ENCODE measurements at places on chromosomes 7 and 10.

DNA sequence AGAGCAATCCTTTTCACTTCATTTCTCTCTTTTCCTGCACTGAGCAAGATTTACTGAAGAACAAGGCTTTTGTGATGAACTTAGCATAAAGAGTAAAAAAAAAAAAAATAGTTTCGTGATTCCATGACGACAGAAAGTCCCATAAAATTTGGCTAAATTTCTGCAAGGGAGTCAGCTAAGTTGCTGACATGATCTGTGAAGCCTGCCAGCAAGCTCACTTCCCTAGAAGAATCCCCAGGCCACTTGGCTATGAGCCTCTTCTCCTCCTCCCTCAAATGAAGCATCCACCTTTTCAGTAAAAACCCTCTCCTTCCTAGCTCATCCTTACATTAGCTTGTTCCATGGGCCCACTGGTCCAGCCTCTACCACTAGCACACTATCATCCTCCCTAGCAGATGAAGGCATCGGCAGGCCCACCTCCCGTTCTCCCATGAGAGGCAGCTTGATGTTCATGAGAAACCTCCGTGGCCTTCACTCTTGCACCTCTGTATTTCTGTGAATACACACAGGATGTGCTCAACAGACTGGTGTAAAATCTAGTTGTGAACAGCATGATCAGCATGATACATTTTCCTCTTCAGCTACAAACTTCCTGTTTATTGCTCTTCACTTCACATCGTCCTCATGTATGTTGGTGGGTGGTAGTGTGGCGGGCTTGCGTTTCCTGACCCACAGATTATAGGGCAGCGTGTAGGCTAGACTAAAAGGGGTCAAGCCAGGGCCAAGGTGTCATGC is 30.9 kb downstream of the GIMAP8 start:
- DNase-seq, result no peak

DNA sequence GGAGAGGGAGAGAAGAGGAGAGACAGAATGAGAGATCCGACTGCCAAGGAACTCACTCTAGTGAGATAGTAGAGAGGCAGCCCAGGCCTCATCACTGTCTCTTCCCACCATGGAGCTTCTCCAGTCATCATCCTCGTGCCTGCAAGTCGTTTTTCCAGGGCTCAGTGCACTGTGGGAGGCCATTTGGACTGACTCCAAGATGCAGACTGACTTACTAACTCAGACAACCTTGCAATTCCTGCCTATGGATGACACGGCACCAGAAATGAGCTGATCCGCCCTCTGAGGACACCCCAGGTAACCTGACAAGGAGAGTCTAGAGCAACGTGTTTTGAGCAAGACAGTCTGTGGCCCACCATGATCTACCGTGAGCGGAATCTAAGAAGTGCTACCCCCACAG is 154.9 kb downstream of the GLI3 start:
- DNase-seq, result peak; percentile 63

- peak; percentile 50 for DNase-seq
Observed at GRCh38 chr7:54802841-54803240, 43.8 kb upstream of the SEC61G start.

GRCh38 chr10:98684019-98684899 is 237.5 kb upstream of the HPS1 start:
- DNase-seq, result no peak

- DNase-seq, result no peak
Observed at GRCh38 chr10:49408519-49409306, 12.8 kb upstream of the DRGX start.

DNA sequence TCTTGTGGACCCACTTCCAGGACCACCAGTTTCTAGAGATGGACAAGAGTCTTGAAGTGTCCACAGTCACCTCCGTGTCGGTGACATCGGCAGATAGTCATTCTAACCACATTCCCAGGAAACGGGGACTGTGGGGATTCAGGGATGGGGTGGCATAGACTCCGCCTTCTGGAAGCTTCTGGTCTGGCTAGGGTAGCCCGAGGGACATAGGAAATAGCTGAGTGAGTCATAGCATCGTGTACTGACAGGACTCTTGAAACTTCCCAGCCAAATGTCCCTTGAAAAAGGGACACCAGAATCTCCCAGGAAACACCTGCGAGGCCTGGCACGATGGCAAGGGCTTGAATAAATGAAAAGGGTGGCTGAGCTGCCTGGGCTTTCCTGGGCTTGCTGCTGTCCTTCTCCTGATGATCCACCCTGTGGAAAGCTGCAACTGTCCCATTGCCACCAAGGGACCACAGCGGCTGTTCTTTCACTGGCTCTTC is 84.1 kb upstream of the LRRC4 start:
- DNase-seq, result peak; percentile 52

DNA sequence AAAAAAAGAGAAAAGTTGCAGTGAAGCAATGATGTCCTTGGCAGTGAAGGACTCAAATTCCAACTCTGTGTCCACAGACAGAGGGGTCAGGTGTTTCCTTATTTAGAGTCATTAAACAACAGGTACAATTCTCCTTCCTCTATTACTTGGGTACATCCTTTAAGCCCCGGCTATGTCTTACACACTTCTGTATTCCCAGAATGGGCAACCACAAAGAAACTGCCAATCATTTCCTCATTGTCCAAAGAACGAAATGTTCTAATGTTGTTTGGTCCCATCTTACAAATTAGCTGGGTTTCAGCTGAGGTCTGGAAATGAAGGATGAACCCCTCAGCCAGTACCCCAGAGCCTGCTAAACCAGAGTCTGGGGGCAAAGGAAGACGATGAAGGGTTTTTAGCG is 59.5 kb downstream of the GRB10 start:
- no peak for DNase-seq

DNA sequence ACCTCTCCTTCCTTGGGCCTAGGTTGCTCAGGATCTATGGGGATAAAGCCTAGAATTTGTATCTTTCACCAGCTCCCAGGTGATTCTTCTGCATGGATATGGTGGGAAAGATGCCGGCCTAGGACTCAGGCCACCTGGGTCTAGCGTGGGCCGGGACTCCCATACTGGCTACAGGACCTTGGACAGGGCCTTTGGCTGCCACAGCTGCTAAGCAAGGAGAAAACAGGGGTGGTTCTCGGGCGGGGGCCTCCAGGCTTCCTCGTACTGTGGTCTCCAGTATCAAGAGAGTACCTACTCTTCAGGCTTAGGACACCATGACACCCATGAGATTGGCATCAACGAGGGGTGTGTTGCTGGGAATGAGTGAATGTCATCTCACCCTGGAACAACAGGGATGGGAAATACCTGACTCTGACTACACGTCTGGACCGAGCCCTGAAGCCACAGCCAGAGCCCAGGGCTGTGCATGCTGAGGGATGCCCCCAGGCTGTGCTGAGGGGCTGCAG is 120.3 kb upstream of the ADAM12 start:
- peak; percentile 4 for DNase-seq

DNA sequence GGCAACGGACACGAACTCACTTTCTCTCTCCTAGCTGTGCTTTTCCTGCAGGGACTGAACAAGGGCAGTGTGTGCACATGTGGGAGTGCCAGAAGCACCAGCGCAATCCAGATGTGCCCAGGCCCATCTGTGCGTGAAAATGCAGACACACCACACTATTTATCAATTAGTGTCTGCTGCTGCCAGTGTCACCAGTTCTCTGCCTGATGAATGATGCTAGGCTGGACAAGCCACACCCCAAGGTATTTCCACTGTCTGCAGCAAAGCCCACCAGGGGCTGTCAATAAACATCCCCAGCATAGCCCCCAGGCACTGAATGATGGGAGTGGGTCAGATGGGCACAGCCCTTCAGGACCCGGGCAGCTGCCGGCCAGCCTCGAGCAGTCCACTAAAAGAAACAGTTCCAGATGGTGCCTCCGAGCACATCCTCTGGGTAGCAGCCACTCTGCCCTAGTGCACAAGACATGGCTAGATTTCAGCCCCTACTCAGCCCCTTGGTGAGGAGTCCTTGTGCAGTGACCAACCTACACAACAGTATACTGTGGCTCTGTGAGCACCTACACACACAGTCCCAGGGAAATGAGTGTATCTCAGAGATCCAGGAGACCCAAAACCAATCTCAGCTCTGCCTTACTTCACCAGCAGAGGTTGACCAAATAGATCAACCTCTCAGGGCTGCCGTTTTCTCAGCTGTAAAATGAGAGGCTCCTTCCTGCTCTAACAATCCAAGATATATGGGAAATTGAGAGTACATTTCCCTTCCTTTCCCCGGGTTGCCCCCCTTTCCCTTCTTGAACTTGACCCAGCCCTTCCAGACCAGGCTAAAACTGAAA is 314.7 kb downstream of the PLXNA4 start:
- no peak for DNase-seq

- no peak for DNase-seq
Observed at GRCh38 chr10:11165591-11166543, 148.2 kb downstream of the CELF2 start.

GRCh38 chr7:106863274-106863997 is 1.6 kb upstream of the PIK3CG start:
- peak; percentile 12 for DNase-seq

DNA sequence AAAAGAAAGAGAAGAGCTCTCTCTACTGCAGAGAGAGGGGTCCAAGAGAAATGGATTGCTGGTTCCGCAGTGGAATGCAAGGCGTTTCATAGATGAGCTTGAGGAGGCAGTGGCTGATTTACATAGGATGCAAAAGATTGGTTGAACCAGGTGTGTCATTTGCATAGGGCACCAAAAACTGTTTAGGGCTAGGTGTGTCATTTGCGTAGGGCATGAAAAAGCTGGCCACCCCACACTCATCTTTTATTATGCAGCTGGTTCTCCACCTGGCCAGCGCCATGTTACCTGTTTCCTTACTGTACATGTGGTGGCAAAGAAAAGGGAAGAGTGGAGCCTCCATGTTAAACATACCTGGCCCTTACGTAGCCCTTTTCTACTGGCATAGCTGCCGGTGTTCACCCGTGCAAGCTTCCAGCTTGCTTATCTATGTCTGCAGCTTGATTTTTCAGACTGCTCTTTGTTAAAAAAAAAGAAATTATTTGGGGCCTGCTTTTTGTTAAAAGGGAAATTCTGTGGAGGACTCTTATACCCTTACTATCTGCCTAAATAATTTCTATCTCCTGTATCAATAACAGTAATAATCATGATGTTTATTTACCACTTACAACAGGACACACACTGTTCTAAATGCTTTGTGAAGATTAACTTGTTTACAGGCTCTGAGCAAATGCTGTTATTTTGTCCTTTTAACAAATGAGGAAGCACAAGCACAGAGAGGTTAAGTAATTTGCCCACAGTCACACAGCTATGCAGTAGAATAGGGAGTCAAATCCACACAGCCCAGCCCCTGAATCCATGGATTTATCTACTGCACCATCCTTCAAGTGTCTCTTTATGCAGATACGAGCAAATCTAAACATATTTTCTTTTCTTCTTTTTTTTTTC is 33.3 kb downstream of the CASP7 start:
- DNase-seq, result no peak

DNA sequence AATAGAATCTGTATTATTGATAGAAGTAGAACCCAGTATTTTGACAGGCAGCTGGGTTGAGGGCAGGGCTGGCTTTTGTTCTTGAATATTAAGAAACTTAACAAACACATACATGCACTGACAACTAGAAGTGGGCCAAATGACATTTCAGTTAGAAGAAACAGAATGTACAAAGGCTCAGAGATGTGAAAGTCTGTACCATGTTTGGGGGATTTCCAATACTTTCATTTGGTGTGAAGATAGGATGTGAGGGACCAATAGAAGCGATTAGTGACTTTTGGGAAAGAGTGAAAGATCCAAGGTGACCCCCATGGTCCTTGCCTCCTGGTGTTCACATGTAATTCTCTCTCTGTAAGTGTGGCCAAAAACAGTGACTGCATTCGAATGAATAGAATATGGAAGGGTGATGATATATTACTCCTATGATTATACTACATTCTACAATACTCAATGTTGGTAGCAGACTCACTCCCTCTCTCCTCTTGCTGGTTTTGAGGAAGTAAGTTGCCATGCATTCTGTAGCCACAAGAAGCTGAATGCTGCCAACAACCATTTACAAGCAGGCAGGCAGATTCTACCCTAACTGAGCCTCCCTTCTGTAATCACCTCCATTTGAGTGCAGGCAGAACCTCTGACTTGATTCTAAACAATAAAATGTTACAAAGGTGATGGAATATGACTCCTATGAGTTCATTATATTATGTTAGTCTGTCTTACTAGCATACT is 151.4 kb downstream of the TMEM168 start:
- no peak for DNase-seq

DNA sequence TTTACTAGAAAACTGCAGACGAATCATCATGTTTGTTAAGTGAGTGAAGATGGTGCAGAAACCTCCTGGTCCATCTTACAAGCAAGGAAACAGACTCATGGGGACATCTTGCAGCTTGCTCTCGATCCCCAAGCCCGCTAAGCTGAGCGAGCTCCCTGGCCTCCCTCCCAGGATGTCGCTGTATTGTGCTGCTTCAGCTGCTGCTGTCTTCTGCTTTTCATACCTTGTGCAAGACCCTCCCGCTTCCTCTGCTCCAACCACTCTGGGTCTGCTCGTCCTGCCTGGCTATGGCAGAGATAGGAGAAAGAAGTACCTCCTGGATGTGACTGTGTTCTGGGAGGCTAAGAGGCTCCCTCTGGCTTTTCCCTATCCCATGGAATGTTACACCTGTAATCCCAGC is 285.2 kb upstream of the FZD8 start:
- DNase-seq, result no peak

DNA sequence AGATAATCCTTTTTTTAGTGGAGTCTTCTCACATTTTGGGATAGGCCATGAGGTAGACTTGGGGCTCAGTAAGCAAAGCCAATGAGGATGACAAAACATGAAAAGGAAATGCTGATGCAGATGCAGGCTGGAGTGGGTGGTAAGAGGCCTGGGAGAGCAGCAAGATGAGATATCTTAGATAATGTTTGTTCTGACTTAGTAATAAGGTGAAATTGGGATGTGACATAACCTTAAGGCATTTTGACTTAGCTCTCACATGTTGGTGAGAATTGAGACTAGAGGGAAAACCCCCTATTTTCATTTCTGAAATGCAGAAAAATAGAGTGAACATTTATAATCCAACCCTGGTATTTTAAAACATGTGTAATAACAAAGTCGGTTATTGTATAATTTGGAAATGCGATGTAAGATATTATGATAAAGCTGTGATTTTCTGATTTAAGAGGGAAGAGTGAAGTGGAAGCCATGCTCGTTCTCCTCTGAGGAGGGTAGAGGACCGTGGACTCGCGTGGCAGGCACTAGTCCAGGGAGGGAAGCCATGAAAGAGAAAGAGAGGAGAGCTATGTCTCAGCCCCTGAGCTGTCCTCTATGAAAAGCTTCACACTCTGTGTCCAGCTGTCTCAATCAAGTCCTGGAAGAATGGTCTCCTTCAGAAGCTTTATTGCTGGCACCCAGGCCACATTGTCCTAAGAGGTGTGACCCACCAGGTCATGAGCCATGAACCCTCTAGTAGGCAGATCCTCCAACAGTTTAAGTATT is 57.3 kb downstream of the ST7 start:
- no peak for DNase-seq

Measured in foreskin fibroblast (primary cell).